ENCODE measurements at places on chromosomes 16 and 17. TPM values are rescaled to one million over a fixed set of nuclear protein-coding genes. Genes with fewer than 3 reads are reported as not detected.

Gene TRAF4
- 108 TPM for polyA plus RNA-seq

Gene HNF1B
- 114 TPM for polyA plus RNA-seq

Gene RHBDF1
- polyA plus RNA-seq, result 26.3 TPM

Gene SOX9
- 17.8 TPM for polyA plus RNA-seq

Gene ACSM2A
- polyA plus RNA-seq, result 88.7 TPM

Gene GOT2
- polyA plus RNA-seq, result 97.7 TPM

Gene KRTAP9-8
- not detected for polyA plus RNA-seq

Gene TOB1
- 38.6 TPM for polyA plus RNA-seq

Gene C16orf78
- polyA plus RNA-seq, result not detected

Gene NKD1
- polyA plus RNA-seq, result 11.8 TPM

Gene BAIAP3
- 4.6 TPM for polyA plus RNA-seq

Gene FADS6
- 0.80 TPM for polyA plus RNA-seq

Gene PITPNM3
- polyA plus RNA-seq, result 8.0 TPM

Gene FOXL1
- polyA plus RNA-seq, result 13.9 TPM

- DNase-seq, result no peak
Observed at GRCh38 chr16:65213866-65214595, 92.2 kb upstream of the CDH11 start.

DNA sequence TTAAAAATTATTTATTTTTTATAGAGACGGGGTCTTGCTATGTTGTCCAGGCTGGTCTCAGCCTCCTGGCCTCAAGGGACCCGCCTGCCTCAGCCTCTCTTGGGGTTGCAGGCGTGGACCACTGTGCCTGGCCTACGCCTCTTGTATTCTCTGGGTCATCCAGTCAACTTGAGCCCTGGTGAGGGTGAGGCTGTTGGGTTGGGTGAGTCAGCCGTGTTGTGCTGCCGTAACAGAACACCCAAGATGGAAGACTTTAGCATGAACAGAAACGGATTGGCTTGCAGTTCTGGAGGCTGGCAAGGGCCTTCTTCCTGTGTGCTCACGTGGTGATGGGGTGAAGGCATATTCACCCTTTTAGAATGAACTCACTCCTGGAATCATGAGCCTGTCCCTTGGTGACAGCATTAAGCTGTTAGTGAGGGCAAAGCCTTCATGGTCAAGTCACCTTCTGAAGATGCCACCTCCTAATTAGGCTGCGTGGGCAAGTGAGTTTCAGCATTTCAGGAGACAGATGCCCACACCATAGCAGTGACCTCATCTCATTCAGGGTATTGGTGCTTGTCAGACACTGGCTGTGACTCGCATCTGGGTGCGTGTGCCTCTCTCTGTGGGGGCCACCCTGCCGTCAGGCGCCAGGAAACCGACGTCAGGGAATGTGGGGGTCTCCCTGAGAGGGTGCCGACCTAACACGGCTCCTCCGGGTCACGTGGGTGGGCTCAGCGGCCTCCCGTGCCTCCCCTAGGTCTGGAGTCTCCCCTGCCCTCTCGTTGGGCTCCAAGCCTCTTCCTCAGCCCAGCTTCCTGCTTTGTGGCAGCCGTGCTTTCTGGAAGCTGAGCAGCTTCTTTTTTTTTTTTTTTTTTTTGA is 49.8 kb downstream of the WDR45B start:
- no peak for DNase-seq

- no peak for DNase-seq
Observed at GRCh38 chr17:31321966-31322365, 544 bp upstream of the EVI2A start.

DNA sequence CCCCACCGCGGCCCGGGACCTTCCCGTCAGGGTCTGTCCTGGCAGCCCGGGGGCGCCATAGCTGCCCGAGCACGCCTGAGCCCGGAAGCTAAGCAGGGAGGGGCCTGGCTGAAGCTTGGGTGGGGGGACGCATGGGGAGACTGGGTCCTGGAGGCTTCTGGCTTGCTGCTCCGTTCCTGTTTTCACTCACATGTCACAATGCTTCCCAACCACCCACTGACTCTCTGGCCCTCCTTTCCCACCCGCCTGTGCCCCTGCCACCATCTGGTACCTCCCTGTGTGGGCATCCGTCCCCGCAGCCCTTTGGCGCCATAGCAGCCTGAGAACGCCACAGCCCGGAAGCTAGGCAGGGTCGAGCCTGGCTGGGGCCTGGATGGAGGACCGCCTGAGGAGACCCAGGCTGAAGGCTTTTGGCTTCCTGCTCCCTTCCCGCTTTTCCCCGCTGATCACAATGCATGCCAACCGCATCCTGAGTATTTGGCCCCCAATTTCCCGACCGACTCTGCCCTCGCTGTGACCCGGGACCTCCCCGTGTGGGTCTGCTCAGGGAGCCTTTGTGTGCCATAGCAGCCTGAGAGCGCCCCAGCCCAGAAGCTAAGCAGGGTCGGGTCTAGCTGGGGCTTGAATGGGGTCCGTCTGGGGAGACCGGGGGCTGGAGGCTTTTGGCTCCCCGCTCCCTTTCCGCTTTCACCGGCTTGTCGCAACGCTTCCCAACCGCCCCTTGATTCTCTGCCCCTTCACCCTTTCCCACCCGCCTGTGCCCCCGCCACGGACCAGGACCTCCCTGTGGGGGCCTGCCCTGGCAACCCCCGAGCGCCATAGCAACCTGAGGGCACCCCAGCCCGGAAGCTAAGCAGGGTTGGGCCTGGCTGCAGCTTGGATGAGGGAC is 2290.1 kb downstream of the TP53TG3F start:
- no peak for DNase-seq

DNA sequence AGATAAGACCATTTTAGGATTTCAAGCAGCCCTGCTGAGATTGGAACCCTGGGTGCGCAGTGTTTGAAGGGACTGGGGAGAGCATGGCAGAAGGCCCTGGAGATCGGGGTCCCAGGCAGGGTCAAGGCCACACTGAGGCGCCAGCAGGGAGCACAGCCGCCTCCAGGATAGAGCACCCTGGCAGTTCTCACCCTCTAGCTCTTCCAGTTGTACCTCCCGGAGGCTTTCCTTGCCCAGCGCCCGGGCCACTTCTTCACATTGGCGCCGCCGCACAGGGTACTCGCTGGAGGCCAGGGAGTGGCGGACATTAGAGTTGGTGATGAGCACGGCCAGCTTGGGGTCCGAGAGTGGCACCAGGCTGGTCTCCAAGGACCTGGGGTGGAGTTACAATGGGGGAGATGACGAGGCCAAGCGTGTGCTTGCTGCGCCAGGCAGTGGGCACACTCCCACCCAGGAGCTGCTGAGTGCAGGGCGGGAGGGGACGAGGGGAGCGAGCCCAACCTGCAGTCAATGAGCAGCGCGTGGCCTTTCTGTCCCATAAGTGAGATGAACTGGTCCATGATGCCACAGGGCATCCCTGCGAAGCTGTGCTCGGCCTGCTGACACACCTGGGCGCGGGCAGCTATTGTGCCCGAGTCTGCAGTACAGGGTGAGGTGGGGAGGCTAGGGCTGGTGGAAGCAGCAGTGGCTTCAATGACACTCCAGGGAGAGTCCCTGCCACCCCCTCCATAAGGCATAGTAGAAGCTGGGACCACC is 2.3 kb downstream of the GALK1 start:
- DNase-seq, result no peak

DNA sequence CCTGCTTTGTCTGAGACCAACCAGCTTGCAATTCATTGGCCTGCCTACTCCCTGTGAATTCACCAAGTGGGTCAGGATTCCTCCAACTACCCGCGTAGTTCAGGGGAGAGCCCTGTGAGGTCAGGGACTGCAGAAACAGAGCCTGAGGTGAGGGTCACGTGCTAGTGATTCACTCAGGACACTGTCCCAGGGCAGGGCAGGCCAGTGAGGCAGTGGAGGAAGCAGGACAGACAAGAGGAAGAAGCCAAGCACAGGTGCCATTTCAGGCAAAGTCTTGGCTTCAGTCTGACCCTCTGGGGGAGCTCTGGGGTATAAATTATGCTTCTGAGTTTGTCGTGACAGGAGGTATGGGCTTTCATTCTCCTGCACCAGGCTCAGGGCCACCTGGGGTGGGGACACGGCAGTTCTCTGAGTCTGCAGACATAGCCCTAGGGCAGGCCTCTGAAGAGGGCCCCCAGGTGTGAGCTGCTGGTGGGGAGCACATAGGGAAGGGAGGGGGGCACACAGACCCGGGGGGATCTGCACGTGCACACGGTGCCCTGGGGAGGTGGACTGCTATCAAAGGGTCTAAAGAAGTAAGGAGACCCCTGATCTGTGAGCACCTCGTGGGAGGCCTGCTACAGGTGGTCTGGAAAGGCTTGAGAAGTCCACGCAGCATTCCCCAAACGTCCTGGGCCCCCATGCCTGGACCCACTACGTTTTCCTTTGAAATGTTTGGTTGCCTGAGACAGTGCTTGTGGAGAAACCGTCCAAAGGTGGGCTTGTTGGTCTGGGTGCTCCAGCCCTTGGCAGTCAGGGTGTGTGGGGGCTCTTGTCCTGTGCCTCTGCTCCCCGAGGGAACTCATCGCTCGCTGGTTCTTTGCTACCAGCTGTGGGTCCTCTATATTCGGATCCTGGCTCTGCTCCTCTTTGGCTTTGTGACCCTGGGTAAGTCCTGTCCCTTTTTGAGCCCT is 46.4 kb downstream of the NKD1 start:
- DNase-seq, result no peak

DNA sequence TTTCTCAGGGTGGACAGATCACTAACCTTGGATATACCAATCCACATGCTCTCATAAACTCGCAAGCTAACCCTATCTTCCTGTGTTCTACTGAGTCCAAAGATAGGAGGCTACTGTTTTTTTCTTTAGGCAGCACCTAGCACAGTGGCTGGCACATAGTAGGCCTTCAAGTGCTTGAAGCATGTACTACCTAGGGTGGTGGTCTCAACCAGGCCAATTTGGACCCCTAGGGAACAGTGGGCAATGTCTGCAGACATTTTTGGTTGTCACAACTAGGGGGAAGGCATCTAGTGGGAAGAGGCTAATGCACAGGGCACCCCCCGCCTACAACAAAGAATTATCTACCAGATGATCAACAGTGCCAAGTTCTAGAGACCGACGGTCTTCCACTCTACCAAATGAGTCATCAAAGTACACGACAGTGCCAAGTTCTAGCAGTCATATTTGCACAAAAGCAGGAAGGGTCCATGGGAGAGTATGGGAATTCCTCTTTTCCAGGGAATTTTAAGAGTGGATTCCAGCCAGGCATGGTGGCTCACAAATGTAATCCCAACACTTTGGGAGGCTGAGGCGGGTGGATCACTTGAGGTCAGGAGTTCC is 390.3 kb downstream of the SLC39A11 start:
- DNase-seq, result no peak

GRCh38 chr16:87703835-87704375 is 61.9 kb downstream of the KLHDC4 start:
- DNase-seq, result no peak

DNA sequence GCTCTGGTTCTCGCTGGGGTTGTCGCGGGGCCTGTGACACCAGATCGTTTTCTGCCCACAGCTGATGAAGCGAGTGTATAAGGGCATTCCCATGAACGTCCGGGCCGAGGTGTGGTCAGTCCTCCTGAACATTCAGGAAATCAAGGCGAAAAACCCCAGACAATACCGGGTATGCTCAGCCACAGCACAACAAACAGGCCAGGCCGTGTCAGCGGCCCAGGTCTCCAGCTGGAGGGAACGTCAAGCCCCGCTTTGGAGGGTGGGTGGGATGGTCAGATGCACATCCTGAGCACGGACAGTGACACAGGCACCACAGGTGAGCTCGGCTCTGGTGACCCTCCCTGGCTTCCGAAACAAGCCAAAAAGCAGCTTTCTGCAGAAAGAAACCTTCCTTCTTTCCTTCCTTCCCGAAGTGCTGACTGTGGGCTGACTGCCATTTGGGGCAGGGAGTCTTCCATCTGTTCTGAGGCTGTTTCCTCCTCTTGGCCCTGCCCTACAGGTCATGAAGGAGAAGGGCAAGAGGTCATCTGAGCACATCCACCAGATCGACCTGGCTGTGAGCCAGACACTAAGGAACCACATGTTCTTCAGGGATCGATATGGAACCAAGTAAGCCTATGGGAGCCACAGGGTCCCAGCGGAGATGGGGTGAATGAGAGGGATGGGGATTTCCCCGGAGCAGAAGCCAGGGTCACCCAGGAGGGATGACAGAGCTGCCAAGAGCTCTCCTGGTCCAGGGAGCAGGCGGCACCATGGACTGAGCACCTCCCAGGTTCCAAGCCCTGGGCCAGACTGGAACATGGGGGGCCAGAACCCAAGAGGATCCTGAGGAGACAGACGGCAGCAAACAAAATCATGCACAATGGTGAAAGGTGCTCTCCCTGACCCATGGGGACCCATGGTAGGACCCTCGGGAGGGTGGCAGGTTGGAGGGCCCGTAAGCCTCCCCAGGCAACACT is 79.4 kb downstream of the GOSR1 start:
- DNase-seq, result no peak

DNA sequence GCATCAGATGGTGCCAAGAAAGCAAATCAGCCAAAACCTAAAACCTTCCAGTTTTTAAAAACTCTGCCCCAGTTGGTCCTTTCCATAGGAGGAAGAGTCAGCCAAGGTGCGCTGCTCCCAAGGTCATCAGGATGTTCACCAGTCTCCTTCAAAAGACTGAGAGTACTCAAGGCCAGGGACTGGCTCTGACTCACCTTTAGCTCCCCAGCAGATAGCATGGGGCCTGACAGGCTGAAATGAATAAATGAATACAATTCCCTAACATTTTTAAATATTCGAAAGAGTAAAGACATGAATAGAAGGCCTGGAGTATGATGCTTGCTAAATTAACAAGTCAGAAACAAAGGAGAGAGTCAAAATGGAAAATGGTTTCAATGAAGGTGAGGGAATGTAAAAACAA is 19.2 kb downstream of the EFTUD2 start:
- no peak for DNase-seq

DNA sequence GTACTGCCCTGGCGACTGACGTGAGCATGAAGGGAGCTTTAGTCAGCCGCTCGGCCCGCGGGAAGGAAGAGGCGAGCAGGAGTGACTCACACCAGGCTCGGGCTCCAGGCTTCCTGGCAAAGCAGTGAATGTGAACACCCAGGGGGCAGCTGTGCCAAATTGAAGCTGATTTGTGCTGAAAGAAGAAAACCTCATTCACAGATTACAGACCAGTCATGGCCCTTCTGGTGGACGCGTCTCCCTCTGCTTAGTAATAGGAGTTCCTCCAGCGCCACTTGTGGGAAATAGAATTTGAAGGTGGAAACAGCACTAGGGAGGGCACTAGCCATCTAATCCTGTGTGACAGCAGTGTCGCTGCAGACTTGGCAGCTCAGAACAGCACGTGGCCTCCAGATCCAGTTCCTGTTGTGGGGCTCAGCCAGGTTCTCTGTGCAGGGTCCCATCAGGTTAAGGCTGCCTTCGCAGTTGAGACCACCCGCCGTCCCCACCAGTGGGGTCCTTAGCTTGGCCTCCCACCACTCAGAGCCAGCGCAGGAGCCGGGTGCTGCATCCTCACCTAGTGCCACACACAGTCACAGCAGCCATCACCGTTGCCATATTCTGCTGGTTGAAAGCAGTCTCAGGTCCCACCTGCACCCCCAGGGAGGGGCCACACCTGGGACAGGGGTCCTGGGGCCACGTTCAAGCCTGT is 164.5 kb upstream of the CHMP6 start:
- no peak for DNase-seq

DNA sequence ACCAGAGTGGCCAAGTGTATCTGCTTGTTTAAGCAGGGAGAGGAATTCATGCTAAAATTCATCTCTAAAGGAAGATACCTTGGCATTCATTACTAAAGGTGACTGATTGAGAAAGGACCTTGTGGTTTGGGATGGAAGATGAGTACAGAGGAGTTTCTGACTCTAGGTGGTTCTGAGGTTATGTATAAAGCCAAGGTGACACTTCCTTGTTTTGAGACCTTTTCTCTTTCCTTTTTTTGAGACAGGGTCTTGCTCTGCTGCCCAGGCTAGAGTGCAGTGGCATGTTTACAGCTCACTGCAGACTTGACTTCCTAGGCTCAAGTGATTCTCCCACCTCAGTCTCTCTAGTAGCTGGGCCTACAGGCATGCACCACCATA is 9.1 kb downstream of the ABHD15 start:
- no peak for DNase-seq

- DNase-seq, result no peak
Observed at GRCh38 chr17:2018716-2019510, 6.2 kb downstream of the RTN4RL1 start.
